ENCODE measurements at places on chromosomes 12 and 14.

DNA sequence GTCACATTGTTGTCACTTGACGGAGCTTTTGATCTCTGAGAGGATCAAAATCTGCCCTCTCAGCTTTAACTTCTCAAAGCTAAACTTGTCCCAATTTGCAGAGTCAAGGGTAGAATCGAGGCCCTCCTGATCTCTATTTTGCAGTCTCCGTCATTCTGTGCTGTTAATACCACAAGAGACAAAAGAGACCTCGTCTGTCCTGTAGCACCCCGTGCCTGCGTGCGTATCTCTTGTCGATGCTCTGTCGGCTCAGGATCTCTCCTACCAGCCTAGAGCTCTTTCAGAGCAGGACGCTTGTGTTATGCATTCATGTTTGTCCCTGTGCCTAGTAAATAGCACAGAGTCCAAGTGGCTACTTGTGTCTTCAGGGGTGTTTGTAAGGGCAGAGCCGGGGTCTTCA is 5.1 kb downstream of the EVL start:
- DNase-seq, result no peak

- DNase-seq, result no peak
These were observed 39.6 kb downstream of the DNAH10 start for GRCh38 chr12:123801573-123802178.

GRCh38 chr14:47539031-47539461 is 136.4 kb downstream of the MDGA2 start:
- no peak for DNase-seq

- no peak for DNase-seq
These were observed 168.7 kb upstream of the SSTR1 start for GRCh38 chr14:38038986-38039385.

DNA sequence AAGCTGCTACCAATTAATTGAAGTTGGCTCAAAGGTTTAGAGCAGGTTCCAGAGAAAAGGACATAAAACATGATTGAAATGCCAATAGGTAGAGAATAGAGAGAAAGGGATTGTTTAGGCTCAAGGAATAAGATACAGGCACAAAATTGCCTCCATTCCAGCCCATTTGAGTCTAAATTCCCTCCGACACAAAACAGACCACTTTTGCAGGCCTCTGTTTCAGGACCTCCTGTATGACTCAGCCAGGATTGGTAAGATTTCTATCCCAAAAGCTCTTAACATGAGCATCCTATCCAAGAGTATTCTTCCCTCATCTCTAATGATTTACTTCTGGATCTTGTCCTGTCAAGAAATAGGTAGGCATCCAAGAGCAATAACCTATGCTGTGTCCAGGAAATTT is 123.5 kb downstream of the STAB2 start:
- no peak for DNase-seq

- no peak for DNase-seq
These were observed 1.4 kb downstream of the CEP128 start for GRCh38 chr14:80940146-80940545.

DNA sequence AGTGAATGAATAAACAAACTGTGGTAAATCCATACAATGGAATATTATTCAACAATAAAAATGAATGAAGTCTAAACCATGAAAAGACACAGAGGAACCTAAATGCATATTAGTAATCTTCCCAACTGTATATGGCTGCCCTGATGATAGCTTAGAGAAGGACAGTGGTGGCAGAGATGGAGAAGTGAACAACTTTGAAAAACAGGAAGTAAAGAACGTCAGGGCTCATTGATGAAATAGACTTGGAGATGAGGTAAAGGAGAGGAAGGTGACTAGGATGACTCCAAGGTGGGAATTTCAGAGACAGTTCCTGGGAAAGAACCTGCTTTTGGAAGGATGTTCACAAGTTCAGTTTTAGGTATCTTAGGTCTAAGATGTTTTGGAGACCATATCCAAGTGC is 36.3 kb upstream of the NT5DC3 start:
- DNase-seq, result no peak

GRCh38 chr12:93219947-93220346 is 157.8 kb upstream of the NUDT4 start:
- DNase-seq, result no peak

- peak; percentile 97 for DNase-seq
These were observed at the start of gene RBM23 for GRCh38 chr14:22918804-22919600. TSS of gene RBM23 (minus strand) at chr14:22919149.

- DNase-seq, result no peak
These were observed 4.9 kb upstream of the SUSD6 start for GRCh38 chr14:69606258-69607184.

- no peak for DNase-seq
These were observed 102.7 kb downstream of the ST8SIA1 start for GRCh38 chr12:22231836-22232235.

DNA sequence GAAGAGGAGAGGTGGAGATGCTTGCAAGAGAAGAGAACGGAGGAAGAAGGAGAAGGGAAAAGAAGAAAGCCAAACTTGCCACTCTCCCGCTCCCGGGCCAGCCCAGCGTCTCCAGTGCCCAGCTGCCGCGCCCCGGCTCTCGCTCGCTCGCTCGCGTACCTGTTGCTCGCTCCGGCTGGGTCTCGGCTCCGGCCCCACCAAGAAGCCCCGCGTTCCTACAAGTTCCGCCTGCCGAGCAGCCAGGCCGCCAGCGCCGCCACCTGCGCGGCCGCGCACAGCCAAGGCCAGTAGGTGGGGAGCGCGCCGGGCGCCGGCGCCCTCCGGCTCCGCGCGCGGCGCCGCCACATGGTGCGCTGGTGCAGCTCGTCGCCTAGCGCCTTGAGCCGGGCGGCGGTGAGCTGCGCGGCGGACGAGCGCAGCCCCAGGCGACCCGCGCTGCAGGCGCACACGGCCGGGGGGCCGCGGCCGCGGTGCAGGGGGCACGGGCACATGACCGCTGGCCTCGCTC is 370 bp downstream of the HRK start:
- DNase-seq, result no peak

DNA sequence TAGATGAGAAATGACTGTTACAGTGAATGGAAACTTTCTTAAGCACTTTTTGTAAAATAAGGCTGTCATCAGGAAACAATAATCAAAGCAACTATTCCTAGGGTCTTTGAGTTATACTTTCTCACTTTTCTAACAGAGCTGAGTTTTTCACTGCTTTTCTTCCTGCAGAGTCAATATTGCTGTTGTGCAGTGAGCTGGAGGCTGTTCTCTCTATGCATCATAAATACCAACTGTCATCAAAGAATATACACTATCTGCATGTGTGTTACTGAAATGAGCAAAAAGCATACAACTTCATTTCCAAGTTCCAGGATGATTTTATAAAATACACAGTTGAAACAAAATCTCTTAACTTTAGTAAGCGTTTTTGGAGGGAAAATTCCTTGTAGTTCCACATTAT is 110.4 kb upstream of the CPSF6 start:
- no peak for DNase-seq

GRCh38 chr14:32693114-32693513 is 245.6 kb upstream of the NPAS3 start:
- DNase-seq, result no peak

DNA sequence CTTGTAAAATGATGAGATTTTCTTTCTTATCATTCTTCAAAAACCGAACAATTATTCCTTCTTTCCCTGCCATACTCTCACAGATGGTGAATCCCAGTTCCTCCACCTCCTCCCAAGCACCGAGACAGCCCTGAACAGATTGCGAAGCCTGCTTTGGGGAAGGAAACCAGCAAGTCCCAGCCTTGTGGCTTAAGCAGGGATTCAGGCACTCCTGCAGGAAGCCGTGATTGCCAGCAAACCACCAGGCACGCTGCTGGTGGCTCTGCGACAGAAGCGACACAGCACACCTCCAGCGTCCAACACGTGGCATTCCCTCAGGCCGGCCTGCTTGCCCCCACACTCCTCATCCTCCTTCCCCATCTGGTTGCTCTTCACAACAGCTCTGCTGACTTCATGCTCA is 237.7 kb downstream of the GXYLT1 start:
- no peak for DNase-seq

GRCh38 chr14:33019346-33019745 is 80.7 kb downstream of the NPAS3 start:
- no peak for DNase-seq

- no peak for DNase-seq
These were observed 24.2 kb upstream of the NEDD1 start for GRCh38 chr12:96882862-96883261.

DNA sequence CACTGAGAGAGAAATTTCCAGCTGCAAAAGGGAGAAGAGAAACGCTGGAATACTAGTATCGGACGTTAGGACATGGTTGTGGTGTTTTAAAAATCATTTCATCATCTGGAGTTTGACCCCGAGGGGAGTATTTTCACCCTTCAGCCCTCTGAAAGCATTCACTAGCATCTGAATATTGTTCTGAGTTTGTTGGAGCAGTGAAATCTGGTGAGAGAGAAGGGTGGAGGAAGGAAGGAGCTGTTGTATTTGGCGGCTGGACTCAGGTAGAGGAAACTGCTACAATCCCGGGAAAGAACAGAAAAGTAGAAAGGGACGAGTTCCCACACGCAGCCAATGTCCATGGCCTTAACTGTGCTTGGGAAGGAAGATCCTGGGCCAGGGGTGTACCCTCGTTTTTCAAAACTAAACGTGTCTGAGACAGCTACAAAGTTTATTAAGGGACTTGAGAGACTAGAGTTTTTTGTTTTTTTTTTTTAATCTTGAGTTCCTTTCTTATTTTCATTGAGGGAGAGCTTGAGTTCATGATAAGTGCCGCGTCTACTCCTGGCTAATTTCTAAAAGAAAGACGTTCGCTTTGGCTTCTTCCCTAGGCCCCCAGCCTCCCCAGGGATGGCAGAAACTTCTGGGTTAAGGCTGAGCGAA is 896 bp upstream of the CDKN1B start:
- DNase-seq, result no peak

DNA sequence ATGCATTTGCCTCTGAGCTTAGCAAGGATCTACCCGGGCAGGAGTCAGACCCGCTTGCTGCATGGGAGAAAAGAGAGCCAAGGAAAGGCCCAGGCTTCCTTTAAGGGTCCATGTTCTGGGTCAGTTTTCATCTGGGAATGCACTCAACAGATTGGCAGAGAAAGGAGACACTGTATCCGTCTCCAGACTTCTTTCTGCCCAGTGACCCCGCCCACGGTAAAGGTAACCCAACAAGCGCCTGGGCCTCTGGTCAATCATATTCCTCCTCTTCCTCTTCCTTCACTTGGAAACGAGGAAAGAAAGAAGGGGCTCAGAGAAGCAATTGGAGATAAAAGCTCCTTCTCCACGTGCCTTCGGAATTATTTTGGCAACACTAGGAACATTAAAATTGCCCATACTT is 27.1 kb upstream of the TCP11L2 start:
- DNase-seq, result no peak

DNA sequence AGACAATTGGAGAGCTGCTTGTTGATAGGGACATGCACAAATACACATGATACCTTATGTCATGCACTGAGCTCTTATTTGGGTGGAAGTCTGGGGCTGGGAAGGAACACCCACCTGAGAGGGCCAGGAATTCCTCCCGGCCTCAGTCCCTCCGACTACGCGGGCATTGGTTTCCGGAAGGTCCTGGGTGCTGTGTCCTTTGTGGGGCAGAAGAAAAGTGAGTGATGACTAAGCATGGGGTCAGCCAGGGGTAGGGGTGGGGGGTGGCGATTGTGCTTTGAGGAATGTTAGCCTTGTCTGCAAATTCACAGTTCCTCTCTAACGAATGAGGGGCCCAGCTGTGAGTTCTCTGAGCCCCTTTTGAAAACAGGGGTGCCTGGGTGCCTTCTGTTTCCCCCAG is 798 bp downstream of the CELA1 start:
- no peak for DNase-seq

DNA sequence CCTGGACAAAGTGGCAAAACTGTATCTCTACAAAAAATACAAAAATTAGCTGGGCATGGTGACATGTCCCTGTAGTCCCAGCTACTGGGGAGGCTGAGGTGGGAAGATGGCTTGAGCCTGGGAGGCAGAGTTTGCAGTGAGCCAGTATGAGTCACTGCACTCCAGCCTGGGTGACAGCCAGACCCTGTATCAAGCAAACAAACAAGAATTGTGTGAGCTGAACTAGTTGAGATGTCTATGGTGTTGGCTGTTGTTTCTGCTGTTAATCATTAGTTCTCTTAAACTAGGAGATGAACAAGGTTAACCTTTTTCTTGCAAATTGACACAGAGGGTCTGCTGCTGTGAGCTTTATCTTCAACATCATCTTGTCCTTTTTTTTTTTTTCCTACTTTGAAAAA is 23.6 kb downstream of the RASSF3 start:
- no peak for DNase-seq

GRCh38 chr14:89990218-89990617 is 34.5 kb downstream of the TDP1 start:
- no peak for DNase-seq

DNA sequence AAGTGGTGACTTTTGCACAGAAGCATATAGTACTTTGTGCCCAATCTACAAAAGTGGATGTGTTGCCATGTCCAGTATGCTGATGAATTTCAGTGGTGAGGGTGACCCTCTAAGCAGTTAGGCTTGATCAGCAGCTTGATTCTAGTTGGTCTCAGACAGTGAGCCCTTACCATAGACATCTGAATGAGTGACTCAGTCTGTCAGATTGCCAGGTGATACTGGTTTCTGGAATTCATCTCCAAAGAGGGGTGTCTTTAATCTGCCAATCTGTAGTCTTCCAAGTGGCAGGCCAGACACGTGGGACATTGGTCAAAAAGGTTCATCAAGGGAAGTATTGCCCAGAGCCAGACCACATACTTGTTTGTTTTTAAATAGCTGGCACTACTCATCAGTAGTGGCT is 187.4 kb upstream of the SLC16A7 start:
- DNase-seq, result no peak

- DNase-seq, result no peak
These were observed 7.0 kb upstream of the BDKRB1 start for GRCh38 chr14:96249029-96249428.

All from stimulated activated CD4-positive, alpha-beta T cell treated with anti-CD3 and anti-CD28 coated beads, Interleukin-15, amount 100 ng/mL, for 1 hour (primary cell).